Urinary bladder (tissue), 4 donors: ENCODE measurements at places on chromosomes 6 and 20.

DNA sequence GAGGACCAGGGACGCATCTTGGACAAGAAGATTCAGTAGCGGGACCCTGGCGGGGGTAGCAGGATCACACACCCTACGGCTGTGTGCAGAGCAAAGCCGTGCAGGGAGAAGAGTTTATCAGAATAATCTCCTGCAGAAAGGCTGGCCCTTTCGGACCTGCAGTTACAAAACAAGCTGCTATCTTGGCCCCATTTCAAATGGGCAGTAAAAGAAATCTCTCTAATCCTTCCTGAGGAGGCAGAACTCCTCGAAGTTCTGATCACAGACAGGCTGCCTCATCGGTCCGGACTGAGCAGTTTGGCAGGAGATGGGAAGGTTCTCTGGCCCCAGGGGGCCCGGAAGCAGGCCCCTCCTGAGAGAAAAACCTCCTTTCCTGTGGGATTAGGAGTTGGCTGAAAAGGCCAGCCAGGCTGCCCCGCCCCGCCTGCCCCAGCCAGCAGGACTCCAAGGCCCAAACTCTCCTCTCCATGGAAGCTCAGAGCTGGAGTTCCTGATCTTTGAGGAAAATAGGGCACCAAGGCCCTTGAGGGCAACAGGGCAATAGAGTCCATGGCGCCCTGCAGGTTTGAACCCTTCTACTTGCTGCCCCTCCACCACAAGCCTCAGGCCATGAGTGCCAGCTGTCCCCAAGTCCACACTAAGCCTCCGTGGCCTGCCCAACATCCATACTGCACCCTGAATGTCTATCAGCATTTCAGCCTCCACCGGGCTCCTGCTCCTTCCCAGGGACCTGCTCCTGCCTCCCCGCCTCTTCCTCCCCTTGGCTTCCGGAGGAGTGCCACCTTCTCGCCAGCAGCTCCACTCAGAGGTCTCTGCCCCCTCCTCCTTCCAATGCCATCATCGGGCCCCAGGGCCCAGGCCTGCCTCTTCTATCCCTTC lies 141.3 kb downstream of the PREX1 start:
- no peak for DNase-seq

DNA sequence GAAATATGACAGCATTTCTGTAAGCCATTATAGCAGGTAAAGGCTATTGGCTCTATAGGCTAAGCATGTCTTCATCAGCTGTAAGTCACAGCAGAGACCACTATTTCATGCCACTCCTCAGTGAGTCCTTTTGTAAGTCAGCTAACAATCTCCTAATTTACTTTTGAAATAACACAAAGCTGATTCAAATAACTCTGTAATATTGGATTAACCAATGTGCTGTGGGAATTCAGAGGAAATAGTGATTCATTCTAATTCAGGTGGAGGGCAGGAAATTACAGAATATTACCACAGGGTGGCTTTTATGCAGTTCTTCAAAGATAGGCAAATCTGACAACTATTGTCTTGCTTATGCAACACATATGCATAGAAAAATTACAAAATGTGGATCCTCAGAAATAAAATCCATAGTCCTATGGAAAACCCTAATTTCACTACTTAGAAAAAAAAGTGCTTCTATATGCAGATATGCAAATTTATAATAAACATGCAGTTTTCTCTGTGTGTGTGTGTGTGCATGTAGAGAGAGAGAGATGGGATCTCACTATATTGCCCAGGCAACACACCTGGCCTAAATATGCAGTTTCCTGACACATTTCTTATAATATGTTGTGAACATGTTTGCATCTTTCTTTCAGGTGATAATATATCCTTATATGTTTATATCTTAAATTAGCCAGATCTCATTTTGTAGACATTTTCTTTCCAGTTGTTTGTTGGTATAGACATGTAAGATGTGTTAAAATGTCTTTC lies 4.8 kb upstream of the SMIM28 start:
- no peak for DNase-seq

DNA sequence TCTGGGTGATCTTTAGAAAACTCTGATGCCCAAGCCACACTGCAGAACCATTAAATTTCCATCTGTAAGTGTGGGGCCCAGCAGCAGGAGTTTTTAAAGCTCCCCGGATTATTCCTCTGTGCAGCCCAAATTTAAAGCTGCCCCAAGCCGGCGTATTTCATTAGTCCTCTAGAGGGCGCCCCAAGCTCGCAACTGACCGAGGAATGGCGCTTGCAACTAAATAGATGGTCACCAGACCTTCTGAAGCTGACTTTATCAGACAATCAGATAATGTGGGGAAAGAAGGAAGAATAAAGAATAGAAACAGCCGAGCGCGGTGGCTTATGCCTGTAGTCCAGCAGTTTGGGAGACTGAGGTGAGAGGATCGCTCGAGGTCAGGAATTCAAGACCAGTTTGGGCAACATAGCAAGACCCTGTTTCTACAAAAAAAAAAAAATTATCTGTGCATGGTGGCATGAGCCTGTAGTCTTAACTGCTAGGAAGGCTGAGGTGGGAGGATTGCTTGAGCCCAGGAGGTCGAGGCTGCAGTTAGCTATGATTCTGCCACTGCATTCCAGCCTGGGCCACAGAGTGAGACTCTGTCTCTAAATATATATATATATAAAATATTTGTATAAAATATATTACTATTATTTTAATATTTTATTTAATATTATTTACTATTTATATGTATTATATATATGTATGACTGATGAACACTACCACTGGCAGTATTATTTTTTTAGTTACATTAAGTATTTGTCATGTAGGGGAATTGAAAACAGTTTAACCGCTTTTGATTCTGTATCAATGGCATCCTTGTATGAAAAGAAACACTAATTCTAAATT lies 56.0 kb downstream of the OTOR start:
- peak; percentile 21 for DNase-seq

- DNase-seq = no peak
These were observed 9.9 kb upstream of the ASCC3 start for GRCh38 chr6:100891079-100891478.

- no peak for DNase-seq
These were observed 16.5 kb upstream of the AAR2 start for GRCh38 chr20:36219671-36220220.

- DNase-seq = no peak
These were observed 6.8 kb upstream of the TBX18 start for GRCh38 chr6:84771125-84771755.

GRCh38 chr6:15551798-15552197 lies 111.0 kb downstream of the DTNBP1 start:
- no peak for DNase-seq

GRCh38 chr6:111605100-111605751 lies 452 bp downstream of the TRAF3IP2 start:
- DNase-seq = peak; percentile 77

- DNase-seq = no peak
These were observed 18.8 kb downstream of the SYNDIG1 start for GRCh38 chr20:24488064-24488799.

- no peak for DNase-seq
These were observed 22.0 kb upstream of the SLC2A12 start for GRCh38 chr6:134074151-134075055.

DNA sequence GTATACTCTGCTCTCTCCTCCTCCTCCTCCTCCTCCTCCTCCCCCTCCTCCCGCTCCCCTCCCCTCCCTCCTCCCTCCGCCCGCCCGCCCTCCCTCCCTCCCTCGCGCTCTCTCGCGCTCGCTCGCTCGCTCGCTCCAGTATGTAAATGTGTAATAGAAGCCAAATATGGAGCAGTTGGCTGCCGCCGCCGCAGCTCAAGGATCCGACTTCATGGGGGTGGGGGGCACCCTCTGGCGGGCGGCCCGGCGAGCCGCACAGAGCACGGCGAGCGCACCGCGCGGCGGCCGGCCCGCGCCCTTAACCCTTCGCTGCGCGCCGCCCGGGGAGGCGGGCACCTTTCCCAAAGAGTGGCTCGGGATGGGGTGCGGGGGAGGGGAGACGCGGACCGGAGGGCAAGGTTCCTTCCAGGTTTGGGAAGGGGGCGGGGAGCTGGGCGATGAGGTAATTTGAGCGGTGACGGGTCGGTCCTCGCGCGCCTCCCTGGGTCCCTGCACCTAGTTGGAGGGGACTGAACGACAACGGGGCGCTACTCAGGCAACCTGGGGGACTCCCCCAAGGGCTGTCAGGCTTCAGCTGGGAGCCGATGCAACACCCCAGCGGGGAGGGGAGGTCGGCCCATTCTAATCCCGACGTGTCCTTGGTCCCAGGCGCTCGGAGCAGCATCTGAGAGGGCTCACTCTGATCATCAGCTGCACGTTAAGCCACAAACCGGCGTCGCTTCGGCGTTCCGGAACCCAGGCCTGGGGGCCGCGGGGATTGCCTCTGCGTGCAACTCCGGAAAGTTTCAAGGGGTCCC lies 409 bp upstream of the ATXN1 start:
- DNase-seq = peak; percentile 74

DNA sequence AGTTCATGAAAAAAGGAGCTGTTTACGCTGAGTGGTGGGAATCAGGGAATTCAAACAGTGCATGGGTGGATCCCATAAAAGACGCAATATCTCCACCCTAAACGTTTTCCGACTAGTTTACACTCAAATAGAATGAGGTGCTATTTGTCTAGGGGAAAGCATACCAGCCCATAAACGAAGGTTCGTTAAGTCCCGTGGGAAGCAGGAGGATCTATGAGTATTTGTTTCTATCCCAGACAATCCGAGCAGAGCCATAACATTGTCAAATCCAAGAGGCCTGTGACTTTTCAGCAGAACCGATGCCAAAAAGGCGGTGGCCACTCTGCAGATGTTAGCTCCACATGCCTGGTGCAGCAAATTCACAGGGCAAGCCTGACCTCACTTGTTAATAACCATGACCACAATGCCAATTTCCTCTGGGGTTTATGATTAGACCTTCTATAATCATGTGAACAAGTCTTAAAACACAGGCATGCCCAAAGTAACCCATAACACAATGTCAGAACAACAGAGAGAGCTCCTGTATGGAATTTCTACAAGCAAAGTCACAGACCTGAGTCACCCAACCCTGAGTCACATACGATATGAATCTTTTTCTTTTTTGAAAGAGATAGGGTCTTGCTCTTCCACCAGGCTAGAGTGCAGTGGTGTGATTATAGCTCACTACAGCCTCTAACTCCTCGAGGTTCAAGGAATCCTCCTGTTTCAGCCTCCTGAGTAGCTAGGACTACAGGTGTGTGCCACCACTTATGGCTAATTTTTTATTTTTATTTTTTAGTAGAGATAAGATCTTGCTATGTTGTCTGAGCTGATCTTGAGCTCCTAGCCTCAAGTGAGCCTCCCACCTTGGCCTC lies 123.3 kb downstream of the KIF13A start:
- DNase-seq = no peak

- DNase-seq = no peak
These were observed 1.3 kb upstream of the SDCBP2 start for GRCh38 chr20:1330075-1330830.

- no peak for DNase-seq
These were observed 39.7 kb upstream of the ASIP start for GRCh38 chr20:34201531-34201930.

DNA sequence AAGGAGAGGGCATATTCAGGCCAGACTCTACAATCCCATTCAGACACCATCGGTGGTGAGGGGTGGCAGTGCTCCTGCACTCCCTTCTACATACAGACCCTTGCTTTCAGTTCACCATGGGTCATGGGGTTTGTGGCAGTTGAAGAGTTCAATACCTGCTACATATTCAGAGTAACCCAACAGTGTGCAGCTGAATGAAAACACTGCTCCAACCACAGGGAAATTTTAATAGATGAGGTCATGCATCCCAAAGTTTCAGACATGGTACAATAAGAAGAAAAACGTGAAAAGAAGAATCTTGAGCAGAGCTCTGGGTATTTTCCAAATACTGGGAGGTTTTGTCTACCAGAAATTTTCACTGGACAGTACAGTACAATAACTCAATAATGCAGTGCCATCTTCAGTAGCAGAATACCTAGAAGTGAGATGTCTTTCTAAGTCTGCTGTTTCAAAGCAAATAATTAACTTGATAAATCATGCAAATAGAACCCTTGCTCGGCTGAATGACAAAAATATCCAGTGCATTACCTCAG lies 162.1 kb downstream of the PTPRK start:
- no peak for DNase-seq

DNA sequence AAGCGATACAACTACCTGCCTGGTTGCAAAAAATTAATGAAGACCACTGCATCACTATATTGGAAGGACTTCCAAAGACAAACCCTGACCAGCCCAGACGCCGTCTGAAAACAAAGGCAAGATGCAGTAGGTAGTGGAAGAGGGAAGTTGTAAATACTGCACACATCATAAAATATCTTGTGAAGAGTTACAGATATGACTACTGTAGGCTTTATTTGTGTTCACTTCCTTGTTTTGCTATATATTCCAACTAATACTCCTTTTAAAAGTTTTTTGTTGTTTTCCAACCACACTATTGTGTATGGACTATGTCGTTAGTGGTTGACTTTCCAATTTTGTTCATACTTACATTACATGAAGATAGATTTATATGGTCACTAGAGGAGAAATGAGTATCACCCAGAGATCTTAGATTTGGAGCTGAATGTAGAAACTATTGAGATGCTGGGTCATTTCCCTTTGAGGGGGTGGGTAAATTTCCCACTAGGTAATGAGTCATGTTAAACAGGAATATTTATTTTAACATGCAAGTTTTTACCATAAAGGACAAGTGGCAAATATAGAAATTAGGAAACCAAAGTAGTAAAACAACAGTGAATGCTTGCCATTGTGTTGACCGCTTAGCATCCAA lies 16.6 kb upstream of the TXLNB start:
- no peak for DNase-seq

- DNase-seq = peak; percentile 31
These were observed 575 bp downstream of the WTAP start for GRCh38 chr6:159727717-159728445.

GRCh38 chr6:125537090-125537489 lies 212.3 kb upstream of the HEY2 start:
- DNase-seq = no peak

- peak; percentile 42 for DNase-seq
These were observed at the start of gene ZBTB24 for GRCh38 chr6:109482905-109483734. Gene ZBTB24 (minus strand): TSS chr6:109483219. CDS start chr6:109482026, 1,193 bp downstream.

DNA sequence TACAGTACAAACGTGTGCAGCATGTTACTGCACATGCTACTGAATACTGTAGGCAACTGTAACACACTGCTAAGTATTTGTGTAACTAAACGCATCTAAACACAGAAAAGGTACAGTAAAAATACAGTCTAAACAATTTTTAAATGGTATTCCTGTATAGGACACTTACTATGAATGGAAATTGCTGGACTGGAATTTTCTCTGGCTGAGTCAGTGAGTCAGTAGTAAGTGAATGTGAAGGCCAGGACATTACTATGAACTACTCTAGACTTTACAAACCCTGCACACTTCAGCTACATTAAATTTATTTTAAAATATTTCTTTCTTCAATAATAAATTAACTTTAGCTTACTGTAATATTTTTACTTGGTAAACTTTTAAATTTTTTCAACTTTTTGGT lies 225.0 kb upstream of the TENT5A start:
- DNase-seq = no peak
